ENCODE measurements at places on chromosomes 3 and 15. TPM values are rescaled to one million over a fixed set of nuclear protein-coding genes. Genes with fewer than 3 reads are reported as not detected.

DNA sequence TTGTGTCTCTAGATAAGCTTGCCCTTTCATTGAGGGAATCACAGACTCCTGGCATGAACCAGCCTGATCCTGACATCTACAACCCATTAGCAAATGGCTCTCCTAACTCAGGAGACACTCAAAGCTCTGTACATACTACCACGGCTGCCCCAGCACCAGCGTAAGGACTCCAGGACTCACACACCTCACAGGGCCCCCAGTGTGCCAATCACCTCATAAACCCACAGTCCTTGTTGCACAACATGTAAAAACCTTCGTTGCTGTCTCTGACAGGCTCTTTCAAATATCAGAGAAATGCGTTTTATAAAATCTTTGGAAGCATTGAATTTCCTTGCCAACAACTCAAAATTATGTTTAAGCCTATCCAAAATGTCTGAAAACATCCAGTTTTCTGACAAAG lies 7.3 kb downstream of the FYCO1 start:
- no peak for DNase-seq

GRCh38 chr3:112365636-112366035 lies 32.7 kb downstream of the CD200 start:
- DNase-seq, result no peak

- DNase-seq, result no peak
Observed at GRCh38 chr3:13552857-13553652, 4.1 kb downstream of the FBLN2 start.

GRCh38 chr3:45610119-45610518 lies 15.6 kb downstream of the LIMD1 start:
- no peak for DNase-seq

GRCh38 chr3:27813255-27813654 lies 91.1 kb upstream of the EOMES start:
- no peak for DNase-seq

- DNase-seq, result no peak
Observed at GRCh38 chr15:77021088-77021481, 26.2 kb downstream of the PSTPIP1 start.

GRCh38 chr15:38726187-38726586 lies 161.6 kb upstream of the RASGRP1 start:
- no peak for DNase-seq

DNA sequence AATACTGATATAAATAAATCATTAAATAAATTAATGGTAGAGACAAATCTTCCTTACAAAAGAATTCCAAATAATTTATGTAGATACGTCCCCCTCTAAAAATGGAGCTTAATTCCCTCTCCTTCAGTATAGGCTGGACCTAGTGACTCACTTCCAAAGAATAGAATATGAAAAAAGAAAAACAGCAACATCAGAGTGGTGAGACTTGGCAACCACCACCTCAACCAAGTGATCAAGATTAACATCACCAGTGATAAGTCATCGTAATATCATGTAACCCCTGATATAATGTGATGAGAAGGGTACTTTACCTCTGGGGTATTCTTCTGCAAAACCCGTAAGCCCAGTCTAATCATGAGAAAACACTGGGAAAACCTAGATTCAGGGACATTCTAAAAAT lies 13.4 kb downstream of the GOLGB1 start:
- no peak for DNase-seq

Gene GUCA1C
- not detected for polyA plus RNA-seq

- no peak for DNase-seq
Observed at GRCh38 chr3:24684506-24685023, 189.9 kb upstream of the THRB start.
